ENCODE measurements at places on chromosomes 3 and 15.

GRCh38 chr3:121232309-121233225 lies 313.2 kb downstream of the POLQ start:
- no peak for DNase-seq

GRCh38 chr3:194933465-194933864 lies 247.8 kb downstream of the FAM43A start:
- no peak for DNase-seq

GRCh38 chr15:90042766-90043529 lies 41.8 kb downstream of the ZNF710 start:
- no peak for DNase-seq

GRCh38 chr3:99896482-99896881 lies 78.8 kb downstream of the CMSS1 start:
- no peak for DNase-seq

DNA sequence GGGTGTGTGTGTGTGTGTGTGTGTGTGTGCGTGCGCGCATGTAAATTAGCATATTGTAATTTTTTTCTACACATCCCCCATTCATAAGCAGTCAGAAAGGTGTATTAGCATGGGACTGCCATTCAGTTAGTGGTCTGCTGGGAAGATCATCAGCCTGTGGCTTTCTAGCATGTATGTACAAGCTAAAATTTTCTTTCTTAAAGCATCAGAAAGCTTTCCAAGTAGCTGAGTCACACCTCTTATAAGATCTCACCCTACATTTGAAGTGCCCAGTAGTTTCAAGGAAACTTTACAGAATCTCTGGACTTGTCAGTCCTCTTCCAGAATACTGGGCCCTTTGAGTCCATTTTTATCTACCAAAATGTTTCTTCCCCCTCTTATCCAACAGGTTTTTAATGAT lies 411.4 kb upstream of the TPRG1 start:
- no peak for DNase-seq

Measured in activated CD8-positive, alpha-beta memory T cell treated with anti-CD3 and anti-CD28 coated beads for 24 hours (primary cell).